ENCODE measurements at places on chromosomes 1 and 21. TPM values are rescaled to one million over a fixed set of nuclear protein-coding genes. Genes with fewer than 3 reads are reported as not detected.

Gene LRIF1
- 10.5 TPM for total RNA-seq

Gene SH3BGRL3
- 206 TPM for total RNA-seq

Gene FCRL1
- total RNA-seq, result 15.8 TPM

Gene SPRR2A
- not detected for total RNA-seq

Gene TESK2
- total RNA-seq, result 7.4 TPM

Gene MTARC1
- 41.7 TPM for total RNA-seq

Gene SERTAD4
- total RNA-seq, result 4.7 TPM

Gene GJB3
- 2.2 TPM for total RNA-seq

Gene CD5L
- total RNA-seq, result 2.4 TPM

Gene OR10Z1
- total RNA-seq, result not detected

Gene ZNF362
- 21.0 TPM for total RNA-seq

Gene OR6K3
- total RNA-seq, result 0.23 TPM

Gene HAO2
- total RNA-seq, result not detected

Gene KRTAP13-1
- total RNA-seq, result not detected

Gene SPRR5
- not detected for total RNA-seq

Gene ANKRD34A
- 2.6 TPM for total RNA-seq

Gene SKI
- 102 TPM for total RNA-seq

Gene EBNA1BP2
- 47.4 TPM for total RNA-seq

Gene APP
- 409 TPM for total RNA-seq

Gene CA6
- total RNA-seq, result not detected

Gene TMEM9
- 73.6 TPM for total RNA-seq

Gene P3R3URF
- not detected for total RNA-seq

Gene DAB1
- 0.20 TPM for total RNA-seq

Gene DDAH1
- total RNA-seq, result 78.8 TPM

Gene KRTAP11-1
- not detected for total RNA-seq

Gene P3H1
- 35.4 TPM for total RNA-seq

Gene HHIPL2
- total RNA-seq, result 0.22 TPM

Gene SYCP1
- not detected for total RNA-seq

Gene S100A7
- total RNA-seq, result not detected

Gene OR2W3
- 5.3 TPM for total RNA-seq

Gene VWA5B1
- not detected for total RNA-seq

Gene OR2L2
- not detected for total RNA-seq

Gene ALX3
- not detected for total RNA-seq

Gene SEMA4A
- 31.3 TPM for total RNA-seq

Gene PPP1R12B
- 120 TPM for total RNA-seq

Gene VTCN1
- total RNA-seq, result not detected

Gene FCRL2
- total RNA-seq, result 0.55 TPM

Gene RRP15
- total RNA-seq, result 16.9 TPM

Gene PTGFR
- total RNA-seq, result 1.8 TPM

Gene CR1
- 8.6 TPM for total RNA-seq

Gene CFAP57
- total RNA-seq, result 0.37 TPM

Gene CD48
- total RNA-seq, result 18.4 TPM

Gene RNF186
- not detected for total RNA-seq

Gene HEATR1
- 16.8 TPM for total RNA-seq

Gene ATP6V1G3
- not detected for total RNA-seq

Gene CFHR5
- total RNA-seq, result not detected

Gene SMYD2
- total RNA-seq, result 47.0 TPM

Gene SGIP1
- total RNA-seq, result 8.9 TPM

Gene PTPN7
- 8.4 TPM for total RNA-seq

Gene UBIAD1
- total RNA-seq, result 5.9 TPM

Data from upper lobe of left lung (tissue), 6 donors.